Immature natural killer cell (primary cell): ENCODE measurements at places on chromosomes 7 and 10. TPM values are rescaled to one million over a fixed set of nuclear protein-coding genes. Genes with fewer than 3 reads are reported as not detected.
A peak's percentile ranks its signal among the peaks of the same experiment; 100 is the strongest.

GRCh38 chr10:62230344-62231121 lies 38.1 kb downstream of the RTKN2 start:
- H3K4me1 ChIP-seq: no peaks in the 10 kb centered on the region
- no peak for DNase-seq
- no peaks in the 10 kb centered on the region for H3K36me3 ChIP-seq
- H3K4me3 ChIP-seq: no peak overlapping the region
- H3K27ac ChIP-seq: no peak overlapping the region

- no peak overlapping the region for H3K27ac ChIP-seq
- no peak overlapping the region for H3K4me3 ChIP-seq
- no peak for DNase-seq
These were observed 80.4 kb downstream of the DNMBP start for GRCh38 chr10:99929360-99929759.

DNA sequence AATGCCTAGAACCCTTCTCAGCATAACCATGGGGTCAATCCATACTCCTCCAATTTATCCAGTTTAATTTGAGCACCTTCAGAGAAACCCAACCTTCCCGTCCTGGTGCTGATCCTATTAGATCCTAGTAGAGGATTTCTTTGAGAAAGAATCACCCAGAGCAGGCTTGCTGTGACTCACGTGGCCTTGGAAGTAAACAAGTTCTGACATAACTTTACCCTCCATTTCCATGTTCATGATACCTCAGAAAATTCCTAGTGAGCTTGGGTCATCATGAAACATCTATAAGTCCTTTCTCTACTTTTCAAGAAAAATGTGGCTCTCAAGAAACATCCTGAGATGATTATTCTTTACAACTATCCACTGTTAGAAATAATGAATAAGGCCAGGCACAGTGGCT lies 71.7 kb downstream of the PRLHR start:
- H3K27me3 ChIP-seq: peaks cover 9% of the 10 kb centered on the region
- H3K36me3 ChIP-seq: no peaks in the 10 kb centered on the region
- no peaks in the 10 kb centered on the region for H3K4me1 ChIP-seq
- H3K27ac ChIP-seq: no peak overlapping the region
- no peak for DNase-seq

Gene FAM13C
- not detected for polyA plus RNA-seq

- no peak for DNase-seq
- no peak overlapping the region for H3K27ac ChIP-seq
- no peak overlapping the region for H3K4me3 ChIP-seq
These were observed 107.9 kb downstream of the CYTH3 start for GRCh38 chr7:6164491-6164890.

- H3K4me1 ChIP-seq: peaks cover 55% of the 10 kb centered on the region
- peak overlapping the region; percentile 87 for H3K4me3 ChIP-seq
- H3K36me3 ChIP-seq: peaks cover 6% of the 10 kb centered on the region
- no peak for DNase-seq
- H3K27me3 ChIP-seq: peaks cover 54% of the 10 kb centered on the region
These were observed 5.0 kb downstream of the SKIDA1 start for GRCh38 chr10:21520509-21520908.

Gene TAS2R5
- not detected for polyA plus RNA-seq

GRCh38 chr10:117496616-117497028 lies 45.9 kb upstream of the EMX2 start:
- no peak overlapping the region for H3K4me3 ChIP-seq
- no peak overlapping the region for H3K27ac ChIP-seq
- H3K36me3 ChIP-seq: no peaks in the 10 kb centered on the region
- peak; percentile 48 for DNase-seq
- H3K27me3 ChIP-seq: peaks cover 11% of the 10 kb centered on the region
- no peaks in the 10 kb centered on the region for H3K4me1 ChIP-seq

DNA sequence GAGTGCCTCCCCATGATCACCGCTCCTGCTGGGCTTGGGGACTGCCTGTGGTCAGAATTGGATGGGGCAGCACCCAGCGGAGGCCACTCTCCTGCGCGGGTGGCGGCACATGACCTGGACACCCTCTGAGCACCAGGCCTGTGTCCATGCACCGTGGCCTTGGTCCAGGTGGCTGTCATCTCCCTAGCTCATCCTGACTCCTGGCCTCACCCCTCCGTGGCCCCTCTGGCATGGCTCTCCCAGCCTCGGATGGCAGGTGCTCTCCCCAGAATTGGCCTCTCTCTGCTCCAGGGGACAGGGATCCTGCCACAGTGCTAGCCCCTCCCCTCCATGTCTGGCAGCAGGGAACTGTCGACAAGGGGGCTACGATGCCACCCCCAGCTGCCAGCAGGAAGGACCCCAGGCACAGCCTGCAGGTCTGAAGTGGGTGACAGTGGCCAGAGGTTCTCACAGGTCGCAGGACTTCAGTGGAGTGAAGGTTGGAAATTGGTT lies 37.2 kb upstream of the BTBD16 start:
- no peaks in the 10 kb centered on the region for H3K36me3 ChIP-seq
- H3K4me3 ChIP-seq: no peak overlapping the region
- DNase-seq: no peak
- H3K27me3 ChIP-seq: peaks cover 5% of the 10 kb centered on the region

DNA sequence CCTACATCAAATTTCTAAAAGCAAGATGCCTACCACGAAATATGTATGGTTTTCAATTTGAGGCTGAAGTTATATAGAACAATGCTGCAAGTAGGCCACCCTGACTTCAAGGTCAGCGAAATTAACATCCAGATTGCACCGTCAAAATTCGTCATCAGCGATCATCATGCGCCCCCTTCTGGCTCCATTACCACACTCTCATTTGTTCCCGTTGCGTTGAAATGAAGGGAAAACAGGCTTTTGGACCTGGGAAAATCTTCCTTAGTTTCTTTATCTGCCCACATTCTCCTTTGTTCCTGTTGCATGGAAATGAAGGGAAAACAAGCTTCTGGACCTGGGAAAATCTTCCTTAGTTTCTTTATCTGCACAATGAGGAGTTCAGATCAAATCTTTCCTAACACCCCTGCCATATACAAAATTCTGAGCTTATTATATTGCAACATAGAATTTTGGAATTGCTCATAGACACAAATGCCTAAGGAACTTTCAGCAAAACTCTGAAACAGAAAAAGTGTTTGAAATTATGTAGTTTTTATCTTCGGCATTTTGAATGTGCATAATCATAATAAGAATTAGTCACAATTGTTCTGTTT lies 98.2 kb upstream of the PRKCQ start:
- H3K4me3 ChIP-seq: no peak overlapping the region
- DNase-seq: peak; percentile 52
- peaks cover 5% of the 10 kb centered on the region for H3K4me1 ChIP-seq
- H3K36me3 ChIP-seq: no peaks in the 10 kb centered on the region

Gene EXOSC1
- 96.0 TPM for polyA plus RNA-seq

DNA sequence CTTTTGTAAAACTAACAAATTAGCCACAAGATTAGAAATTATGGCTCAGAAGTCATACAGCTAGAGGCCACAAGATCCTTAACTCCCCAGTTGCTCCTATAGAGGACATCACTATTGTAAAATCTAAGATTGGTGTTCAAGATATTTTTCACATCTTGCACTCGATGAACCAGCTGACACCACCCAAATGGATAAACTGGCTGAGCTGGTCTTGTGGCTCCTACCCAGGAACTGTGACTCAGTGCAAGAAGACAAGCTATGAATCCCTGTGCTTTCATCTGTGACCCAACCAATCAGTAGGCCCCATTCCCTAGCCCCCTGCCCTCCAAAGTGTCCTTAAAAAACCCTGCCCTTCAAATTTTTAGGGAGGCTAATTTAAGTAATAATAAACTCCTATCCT lies 27.9 kb upstream of the R3HCC1L start:
- H3K36me3 ChIP-seq: no peaks in the 10 kb centered on the region
- DNase-seq: no peak
- no peak overlapping the region for H3K27ac ChIP-seq
- peaks cover 8% of the 10 kb centered on the region for H3K27me3 ChIP-seq
- no peak overlapping the region for H3K4me3 ChIP-seq
- no peaks in the 10 kb centered on the region for H3K4me1 ChIP-seq

Gene PON2
- 32.3 TPM for polyA plus RNA-seq

DNA sequence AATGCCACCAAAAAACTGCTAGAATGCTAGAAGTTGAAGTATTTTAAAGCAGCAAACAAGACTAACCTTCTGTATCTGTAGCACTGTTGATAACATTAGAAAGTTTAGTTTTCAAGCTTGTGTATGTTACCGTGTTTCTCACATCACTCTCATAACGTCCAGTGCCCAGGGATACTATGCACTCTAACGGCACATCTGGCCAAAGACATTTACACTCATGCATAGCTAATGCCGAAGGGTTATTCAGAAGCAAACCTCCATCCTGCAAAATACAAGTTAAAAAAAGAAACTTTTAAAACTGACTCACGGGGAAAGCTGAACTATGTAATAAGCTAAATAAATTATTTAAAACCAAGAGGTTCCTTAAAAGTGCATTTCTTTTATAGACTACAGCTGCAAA lies 22.9 kb upstream of the NRCAM start:
- no peak for DNase-seq
- H3K27ac ChIP-seq: no peak overlapping the region
- H3K27me3 ChIP-seq: no peaks in the 10 kb centered on the region
- no peaks in the 10 kb centered on the region for H3K4me1 ChIP-seq
- H3K4me3 ChIP-seq: no peak overlapping the region

DNA sequence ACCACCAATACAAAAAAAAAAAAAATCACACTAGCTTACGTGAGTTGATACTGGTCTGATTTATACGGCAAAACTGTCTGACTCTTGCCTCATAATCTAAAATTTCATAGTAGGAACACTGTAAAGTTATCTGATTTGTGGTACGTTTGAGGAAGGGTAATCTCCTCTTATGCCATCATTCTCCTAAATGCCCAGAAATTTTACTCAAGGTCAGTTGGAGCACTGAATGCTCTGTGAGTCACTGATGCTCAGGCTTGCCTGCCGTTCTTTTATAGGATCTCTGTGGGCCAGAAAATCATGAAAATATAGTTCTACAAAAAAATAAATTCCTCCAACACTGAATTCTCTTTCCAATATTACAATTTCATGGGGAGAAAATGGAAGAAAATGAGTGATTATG lies 135.7 kb downstream of the PDE1C start:
- no peaks in the 10 kb centered on the region for H3K4me1 ChIP-seq
- no peaks in the 10 kb centered on the region for H3K36me3 ChIP-seq
- H3K4me3 ChIP-seq: no peak overlapping the region
- H3K27ac ChIP-seq: no peak overlapping the region
- no peaks in the 10 kb centered on the region for H3K27me3 ChIP-seq
- no peak for DNase-seq

Gene WEE2
- polyA plus RNA-seq: not detected

DNA sequence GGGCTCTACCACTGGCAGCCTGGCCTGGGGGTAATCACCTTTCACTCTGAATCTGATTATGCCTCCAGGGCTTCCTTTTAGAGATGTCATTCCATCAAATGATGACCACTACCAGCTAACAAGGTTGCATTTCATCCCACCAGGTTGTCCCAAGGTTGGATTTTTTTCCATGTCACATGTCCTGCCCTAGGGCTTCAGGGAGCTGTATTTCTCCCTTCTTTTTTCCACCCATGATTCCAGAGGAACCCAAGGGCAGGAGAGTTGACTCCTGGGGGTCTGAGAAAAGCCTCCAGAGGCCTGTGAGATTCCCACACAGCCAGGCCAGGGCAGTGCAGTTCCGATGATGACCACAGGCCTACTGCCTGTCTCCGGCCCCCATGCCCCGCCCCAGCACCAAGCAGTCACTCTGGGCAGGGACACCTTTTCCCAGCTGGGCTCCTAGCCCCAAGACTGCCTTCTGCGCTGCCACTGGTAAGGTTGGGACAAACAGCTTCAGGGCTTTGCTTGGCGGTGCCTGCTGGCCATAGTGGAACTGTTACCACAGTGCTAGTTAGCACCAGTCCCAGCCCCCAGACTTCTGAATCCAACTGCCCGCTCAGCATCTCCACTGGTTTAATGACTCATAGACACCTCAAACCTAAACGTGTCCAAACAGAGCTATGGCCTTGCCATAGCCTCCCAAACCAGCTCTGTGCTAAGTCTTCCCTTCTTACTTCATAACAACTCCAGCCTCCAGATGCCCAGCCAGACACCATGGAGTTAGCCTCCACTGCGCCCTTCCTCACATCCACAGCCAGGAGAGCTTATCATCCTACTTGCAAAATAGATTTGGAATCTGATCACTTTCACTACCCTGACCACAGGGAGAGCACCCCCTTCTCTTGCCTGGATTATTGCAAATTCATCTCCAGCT lies 133.7 kb downstream of the ARHGAP22 start:
- H3K36me3 ChIP-seq: no peaks in the 10 kb centered on the region
- H3K4me3 ChIP-seq: no peak overlapping the region
- H3K4me1 ChIP-seq: no peaks in the 10 kb centered on the region
- DNase-seq: no peak

- H3K4me3 ChIP-seq: no peak overlapping the region
- DNase-seq: no peak
- no peaks in the 10 kb centered on the region for H3K36me3 ChIP-seq
- no peaks in the 10 kb centered on the region for H3K4me1 ChIP-seq
These were observed 106.8 kb downstream of the RBM20 start for GRCh38 chr10:110750931-110751330.

Gene BZW2
- 41.2 TPM for polyA plus RNA-seq

Gene CCL26
- polyA plus RNA-seq: not detected

- DNase-seq: no peak
- H3K27ac ChIP-seq: no peak overlapping the region
- H3K4me3 ChIP-seq: no peak overlapping the region
These were observed 13.5 kb downstream of the CRYGN start for GRCh38 chr7:151426441-151426903.

DNA sequence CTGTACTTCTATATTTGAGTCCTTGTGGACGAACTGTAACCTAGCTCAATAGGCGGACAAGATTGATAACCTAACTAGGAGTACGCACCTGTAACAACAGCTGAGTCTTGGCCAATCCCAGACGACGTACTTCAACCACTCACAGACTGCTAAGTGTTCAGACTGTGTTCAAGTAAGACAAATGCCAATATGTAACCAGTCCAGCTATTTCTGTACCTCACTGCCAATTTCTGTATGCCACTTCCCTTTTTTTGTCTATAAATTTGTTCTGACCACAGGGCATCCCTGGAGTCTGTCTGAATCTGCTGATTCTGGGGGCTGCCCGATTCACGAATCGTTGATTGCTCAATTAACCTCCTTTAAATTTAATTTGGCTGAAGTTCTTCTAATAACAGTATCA lies 32.2 kb downstream of the HACD1 start:
- H3K4me1 ChIP-seq: peaks cover 24% of the 10 kb centered on the region
- no peak overlapping the region for H3K4me3 ChIP-seq
- peaks cover 3% of the 10 kb centered on the region for H3K27me3 ChIP-seq
- no peak overlapping the region for H3K27ac ChIP-seq
- no peak for DNase-seq

DNA sequence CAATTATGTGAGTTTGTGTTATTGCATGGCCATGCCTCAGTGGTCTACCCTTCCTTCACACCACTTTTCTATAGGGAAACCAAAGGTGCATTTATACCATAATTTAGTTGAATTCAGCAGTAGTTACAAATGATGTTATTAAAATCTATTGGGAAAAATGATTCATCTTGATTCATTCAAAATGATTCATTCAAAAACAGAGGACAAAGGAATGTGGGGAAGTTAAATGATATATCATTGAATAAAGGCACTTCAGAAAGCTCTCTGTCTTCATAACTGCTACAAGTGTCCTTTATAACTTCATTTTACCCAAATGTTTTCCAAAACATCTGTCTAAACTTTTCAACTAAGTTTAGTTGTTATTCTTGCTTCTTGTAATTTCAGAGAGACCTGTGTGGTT lies 722.9 kb downstream of the GRM8 start:
- H3K36me3 ChIP-seq: no peaks in the 10 kb centered on the region
- DNase-seq: no peak
- no peak overlapping the region for H3K27ac ChIP-seq
